ENCODE measurements at places on chromosomes 1 and 21.

GRCh38 chr1:11134251-11134897 lies 34.7 kb upstream of the EXOSC10 start:
- DNase-seq = no peak

- no peak for DNase-seq
These were observed 46.6 kb upstream of the RGS2 start for GRCh38 chr1:192762265-192762664.

GRCh38 chr1:113128116-113128515 lies 55.1 kb downstream of the LRIG2 start:
- DNase-seq = no peak

DNA sequence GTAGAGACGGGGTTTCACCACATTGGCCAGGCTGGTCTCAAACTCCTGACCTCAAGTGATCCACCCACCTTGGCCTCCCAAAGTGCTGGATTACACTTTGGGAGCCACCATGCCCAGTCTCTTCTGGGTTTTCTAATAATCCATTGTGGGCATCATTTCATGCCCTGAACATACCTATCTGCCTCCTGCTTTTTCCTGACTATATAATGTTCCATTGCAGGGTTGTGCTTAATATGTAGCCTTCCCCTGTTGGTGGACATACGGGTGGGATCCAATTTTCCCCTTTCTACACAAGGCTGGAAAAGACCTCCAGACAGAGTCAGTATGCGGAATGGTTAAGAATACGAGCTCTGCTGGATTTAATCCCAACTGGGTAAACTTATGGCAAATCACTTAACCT lies 3.5 kb upstream of the ZNF683 start:
- no peak for DNase-seq

DNA sequence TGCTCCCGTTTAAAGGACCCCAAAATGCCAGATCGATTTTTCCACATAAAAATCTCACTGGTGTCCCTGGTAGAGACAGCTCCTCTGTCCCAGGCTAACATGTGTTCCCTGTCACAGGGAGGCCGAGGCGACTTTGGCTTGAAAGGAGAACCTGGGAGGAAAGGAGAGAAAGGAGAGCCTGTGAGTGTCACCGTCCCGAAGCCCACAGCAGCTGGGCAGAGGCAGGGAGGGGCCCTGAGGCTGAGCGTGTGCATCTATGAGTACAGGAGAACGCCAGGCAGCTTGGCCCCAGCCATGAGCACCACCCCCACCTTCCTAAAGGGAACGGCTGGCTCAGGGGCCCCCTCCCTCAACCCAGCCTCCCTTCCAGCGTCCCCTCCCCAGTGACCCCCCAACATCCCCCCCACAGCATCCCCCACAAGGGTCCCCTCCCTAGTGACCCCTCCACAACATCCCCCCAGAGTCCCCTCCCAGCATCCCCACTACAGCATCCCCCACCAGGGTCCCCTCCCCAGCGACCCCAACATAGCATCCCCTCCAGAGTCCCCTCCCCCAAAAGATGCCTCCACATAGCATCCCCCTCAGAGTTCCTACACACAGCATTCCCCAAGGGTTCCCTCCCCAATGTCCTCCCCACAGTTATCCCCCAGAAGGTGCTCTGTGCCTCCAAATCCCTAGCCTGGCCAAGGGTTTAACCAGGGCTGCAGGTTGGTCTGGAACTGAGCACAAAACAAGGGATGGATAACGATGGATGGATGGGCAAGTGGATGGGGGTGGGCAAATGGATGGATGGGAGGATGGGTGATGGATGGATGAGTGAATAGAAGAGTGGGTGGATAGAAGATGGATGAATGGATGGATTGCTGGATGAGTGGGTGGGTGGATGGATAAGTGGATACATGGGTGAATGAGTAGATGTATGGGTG lies 25.1 kb downstream of the COL6A2 start:
- no peak for DNase-seq

All from vagina (tissue), 2 donors.